Activated CD8-positive, alpha-beta memory T cell treated with anti-CD3 and anti-CD28 coated beads, Interleukin-2, amount 10 ng/mL, durations not matched to agents 7 days and 5 days (primary cell): ENCODE measurements at places on chromosomes 1 and 21.

DNA sequence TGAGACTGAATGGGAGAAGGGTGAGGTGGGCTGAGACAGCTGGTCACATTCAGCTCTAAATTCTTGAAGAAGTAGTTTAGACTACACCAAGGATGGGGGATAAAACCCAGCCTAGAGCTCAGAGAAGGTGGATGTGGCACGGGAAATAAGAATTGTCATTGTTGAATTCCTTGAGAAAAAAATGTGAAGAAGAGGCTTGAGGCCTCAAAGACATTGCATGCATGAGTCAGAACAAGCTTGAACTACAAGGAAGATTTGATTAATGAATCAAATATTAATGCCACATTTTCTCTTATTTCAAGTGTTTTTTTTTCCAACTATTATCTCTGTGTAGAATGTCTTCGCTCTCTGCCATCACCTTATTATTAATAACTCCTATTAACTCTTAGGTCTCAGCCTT lies 58.9 kb downstream of the MAP3K7CL start:
- DNase-seq, result no peak

DNA sequence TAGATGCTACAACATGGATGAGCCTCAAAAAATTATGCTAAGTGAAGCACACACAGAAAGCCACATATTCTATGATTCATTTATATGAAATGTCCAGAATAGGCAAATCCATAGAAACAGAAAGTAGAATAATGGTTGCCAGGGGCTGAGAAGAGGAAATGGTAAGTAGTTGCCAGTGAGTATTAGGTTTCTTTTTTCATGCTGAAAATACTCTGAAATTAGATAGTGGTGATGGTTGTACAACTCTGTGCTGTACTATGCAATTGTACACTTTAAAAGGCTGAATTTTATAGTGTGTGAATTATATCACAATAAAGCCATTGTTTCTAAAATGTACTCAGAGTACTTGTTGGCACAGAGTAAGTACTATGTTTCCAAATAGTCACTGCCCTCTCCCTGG lies 15.5 kb upstream of the GFI1 start:
- DNase-seq, result no peak

DNA sequence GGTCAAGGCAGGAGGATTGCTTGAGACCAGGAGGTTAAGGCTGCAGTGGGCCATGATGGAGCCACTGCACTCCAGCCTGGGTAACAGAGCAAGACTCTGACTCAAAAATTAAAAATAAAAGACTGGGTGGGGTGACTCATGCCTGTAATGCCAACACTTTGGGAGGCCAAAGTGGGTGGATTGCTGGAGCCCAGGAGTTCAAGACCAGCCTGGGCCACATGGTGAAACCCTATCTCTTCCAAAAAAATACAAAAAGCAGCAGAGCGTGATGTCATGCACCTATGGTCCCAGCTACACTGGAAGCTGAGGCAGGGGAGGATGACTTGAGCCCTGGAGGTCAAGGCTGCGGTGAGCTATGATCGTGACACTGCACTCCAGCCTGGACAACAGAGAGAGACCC lies 44.4 kb upstream of the COX20 start:
- no peak for DNase-seq

DNA sequence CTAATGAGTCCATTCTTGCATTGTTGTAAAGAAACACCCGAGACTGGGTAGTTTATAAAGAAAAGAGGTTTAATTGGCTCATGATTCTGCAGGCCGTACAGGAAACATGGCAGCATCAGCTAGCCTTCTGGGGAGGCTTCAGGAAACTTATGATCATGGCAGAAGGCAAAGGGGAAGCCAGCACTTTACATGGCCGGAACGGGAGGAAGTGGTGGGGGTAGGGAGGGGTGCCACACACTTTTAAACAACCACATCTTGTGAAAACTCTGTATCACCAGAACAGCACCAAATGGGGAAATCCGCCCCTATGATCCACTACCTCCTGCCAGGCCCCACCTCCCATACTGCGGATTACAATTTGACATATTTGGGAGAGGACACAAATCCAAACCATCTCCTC lies 43.9 kb downstream of the NOS1AP start:
- DNase-seq, result no peak

DNA sequence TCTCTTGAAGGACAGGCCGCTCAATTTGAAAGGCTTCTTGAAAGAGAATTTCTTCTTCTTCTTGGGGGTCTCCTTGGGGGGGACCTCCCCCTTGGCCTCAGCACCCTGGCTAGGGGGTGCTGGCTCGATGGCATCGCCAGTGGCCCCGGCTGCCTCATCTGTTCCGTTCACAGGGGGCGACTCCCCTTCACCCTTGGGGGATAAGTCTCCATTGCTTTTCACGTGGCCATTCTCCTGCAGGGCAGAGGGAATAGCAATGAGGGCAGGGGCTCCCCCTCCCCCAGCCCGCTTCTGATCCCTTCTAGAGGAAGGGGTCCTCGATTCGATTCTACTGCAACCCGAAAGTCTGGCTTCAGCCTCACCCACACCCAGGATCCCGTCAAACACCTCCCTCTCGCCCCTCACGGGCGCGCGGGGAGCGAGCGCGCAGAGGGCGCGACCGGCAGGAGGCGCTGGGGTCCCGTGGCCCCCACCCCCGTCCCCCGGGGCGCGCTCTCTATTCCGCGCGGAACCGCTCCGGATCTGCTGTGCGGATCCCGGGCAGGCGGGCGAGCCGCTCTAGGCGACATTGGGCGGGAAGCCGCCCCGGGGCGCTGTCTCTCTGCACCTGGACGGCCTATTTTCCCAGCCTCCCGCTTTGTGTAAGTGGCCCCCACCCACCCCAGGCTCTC lies 1.0 kb downstream of the MARCKSL1 start:
- peak; percentile 62 for DNase-seq

DNA sequence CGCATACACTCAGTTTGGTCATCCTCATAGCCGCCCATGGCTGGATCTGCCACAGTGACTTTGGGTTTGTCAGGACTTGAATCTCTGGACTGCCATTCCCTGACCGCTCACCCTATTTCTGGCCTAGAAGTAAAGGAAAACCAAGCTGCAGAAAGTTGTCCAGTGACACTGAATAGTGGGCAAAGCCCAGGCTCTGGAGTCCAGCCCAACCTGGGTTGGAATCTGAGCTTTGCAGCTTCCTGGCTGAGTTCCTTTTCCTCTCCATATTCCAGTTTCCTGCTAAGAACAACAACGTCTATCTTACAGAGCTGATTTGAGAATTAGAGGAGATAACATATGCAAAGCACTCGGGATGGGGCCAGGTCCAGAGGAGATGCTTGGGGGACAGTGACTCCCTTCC lies 15.6 kb upstream of the EIF4G3 start:
- DNase-seq, result no peak

- no peak for DNase-seq
Observed at GRCh38 chr1:50522691-50523342, 99.6 kb upstream of the DMRTA2 start.

GRCh38 chr1:208562151-208562960 lies 318.2 kb upstream of the PLXNA2 start:
- DNase-seq, result no peak

- DNase-seq, result peak; percentile 44
Observed at GRCh38 chr1:39230261-39231190, 26.0 kb downstream of the MACF1 start.

DNA sequence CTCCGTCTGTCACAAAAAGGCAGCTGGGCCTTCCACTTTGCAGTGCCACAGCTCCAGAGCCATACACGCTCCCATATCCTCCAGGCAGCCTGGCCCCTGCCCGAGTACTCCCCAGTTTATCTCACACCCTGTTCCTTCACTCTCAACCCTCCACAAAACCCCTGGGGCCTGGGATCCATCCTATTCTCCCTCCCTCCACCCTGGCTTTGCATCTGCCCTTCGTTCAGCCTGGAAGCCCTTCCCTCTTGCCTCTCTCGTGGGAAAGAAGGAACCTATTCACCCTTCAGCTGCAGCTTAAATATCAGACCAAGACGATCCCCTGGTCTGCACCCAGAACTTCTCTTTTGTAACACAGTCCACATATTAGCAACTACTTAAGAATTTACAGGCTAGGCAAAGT lies 56.7 kb downstream of the CAMK2N1 start:
- no peak for DNase-seq

- DNase-seq, result peak; percentile 27
Observed at GRCh38 chr1:4214826-4215225, 314.8 kb upstream of the C1orf174 start.

GRCh38 chr1:59755069-59755685 lies 59.6 kb upstream of the HOOK1 start:
- no peak for DNase-seq

DNA sequence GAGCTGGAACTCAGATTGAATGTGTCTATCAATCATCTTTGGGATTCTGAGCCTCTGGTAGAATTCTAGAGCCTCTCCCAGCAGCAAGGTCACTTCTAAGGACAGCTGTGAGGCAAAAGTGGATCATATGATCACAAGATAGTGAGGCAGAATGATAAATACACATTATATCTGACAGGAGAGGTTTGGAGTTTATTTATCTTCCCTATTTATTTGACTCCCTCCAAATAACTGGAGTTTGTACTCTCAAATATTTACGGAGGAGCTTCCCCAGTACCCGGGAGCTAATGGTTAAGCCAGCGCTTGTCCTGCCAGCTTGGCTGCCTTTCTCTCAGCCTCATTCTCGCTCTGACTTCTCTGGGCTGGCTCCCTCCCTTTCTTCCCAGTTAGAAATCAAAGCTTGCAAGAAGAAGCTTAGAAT lies 2.3 kb downstream of the HMGCS2 start:
- DNase-seq, result peak; percentile 15
